Activated CD4-positive, alpha-beta T cell treated with anti-CD3 and anti-CD28 coated beads for 1 hour (primary cell): ENCODE measurements at places on chromosomes 2 and 18.

DNA sequence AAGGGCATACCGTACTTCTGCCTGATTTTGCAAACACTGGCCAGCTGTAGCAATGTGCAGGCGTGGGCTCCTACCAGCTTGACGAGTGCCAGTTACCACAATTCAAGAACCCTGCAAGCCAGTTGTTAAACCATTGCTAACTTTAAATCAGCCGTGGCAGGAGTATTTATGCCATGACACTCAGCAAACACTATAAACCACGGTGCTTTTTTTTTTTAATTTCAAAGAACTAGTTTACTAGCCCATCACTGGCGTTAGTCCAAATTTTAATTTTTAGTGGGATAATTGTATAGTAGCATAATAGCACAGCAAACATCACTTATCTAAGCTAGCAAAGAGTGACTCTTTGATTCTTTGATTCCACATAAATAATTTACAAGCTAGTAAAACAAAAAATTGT is 111.1 kb downstream of the COL4A4 start:
- no peak for DNase-seq

GRCh38 chr2:54704688-54705605 is 18.5 kb upstream of the EML6 start:
- DNase-seq = no peak

- no peak for DNase-seq
Measured at GRCh38 chr2:43270930-43271615, 44.7 kb upstream of the ZFP36L2 start.

DNA sequence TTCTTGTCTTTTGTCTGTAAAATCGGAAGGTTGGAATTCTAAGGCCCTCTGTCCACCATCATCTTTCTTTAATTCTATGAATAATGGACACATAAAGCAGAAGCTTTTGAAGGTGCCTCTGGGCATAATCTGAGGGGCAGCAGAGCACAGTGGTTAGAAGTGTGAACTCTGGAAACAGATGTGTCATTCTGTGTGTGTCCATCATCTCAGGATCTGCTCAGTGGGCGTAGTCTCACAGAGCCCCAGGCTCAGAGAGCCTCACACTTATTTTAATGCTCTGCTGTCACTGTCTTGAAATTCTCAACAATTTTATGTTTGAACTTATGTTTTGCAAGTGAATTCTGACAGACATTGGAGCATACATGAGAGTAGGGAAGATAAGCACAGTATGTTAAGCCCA is 31.0 kb upstream of the CCDC93 start:
- DNase-seq = no peak

- no peak for DNase-seq
Measured at GRCh38 chr2:103396152-103396551, 634.3 kb downstream of the TMEM182 start.

DNA sequence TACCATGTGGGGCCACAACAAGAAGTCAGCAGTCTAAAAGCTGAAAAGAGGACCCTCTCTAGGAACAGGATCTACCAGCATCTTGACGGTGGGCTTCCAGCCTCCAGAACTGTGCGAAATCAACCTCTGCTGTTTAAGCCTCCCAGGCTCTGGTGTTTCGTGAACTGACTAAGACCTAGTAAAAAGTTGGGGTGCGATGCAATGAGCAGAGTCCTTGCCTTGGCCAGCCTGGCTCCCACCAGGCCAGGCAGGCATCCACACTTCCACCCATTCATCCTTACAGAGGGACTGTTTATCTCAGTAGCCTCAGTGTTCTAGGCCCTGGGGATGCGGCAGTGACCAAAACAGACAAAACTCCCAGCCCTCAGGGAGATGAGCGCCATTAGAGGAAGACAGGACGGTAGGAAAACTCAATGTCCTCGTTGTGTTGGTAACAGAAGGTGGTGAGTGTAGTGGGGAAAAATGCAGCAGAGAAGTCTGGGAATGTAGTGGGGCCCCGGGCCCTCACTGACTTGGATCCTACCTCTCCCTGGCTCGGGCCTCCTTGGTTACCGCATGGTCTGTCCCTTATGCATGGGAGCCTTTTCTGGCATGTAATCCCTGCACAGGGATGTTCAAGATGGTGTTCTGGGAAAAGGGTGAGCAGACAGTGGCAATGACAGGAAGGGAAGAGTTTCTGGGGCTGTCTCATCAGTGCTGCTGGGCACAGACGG is 271.8 kb upstream of the HS6ST1 start:
- no peak for DNase-seq

- no peak for DNase-seq
Measured at GRCh38 chr2:85250045-85250444, 77.7 kb downstream of the TGOLN2 start.

DNA sequence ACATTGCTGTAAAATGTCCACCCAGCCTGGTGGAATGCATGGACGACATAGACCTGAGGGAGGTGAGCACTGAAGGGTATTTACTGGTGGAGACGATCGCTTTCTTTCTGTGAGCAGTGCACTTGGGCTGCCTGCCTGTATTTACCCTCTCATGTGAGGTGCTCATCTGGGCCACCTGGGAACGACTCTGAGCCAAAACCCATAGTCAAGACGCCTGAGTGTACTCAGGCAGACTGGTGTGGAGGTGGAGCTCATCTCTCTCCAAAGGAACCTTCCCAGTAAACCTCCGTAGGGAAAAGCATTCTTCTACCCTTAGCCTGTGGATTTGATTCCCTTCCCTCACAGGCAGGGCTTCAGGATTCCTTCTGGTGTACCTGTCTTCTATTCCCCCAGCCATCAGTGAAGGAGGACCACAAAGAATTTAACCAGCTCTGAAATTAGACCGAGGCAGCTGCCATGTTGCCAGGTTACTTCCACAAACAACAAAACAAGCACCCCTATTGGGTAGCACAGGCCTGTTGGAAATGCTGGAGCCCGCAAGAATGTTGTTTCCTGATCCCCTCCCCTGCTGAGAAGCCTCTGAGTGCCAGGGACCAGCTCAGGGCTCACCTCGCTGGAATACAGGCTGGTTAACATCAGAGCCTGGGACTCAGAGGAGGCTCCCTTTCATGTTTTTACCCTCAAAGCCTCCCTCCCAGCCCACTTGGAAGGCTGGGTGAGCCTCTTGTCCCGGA is 47.5 kb upstream of the TXNDC2 start:
- DNase-seq = no peak

GRCh38 chr2:66696886-66697285 is 262.0 kb downstream of the MEIS1 start:
- DNase-seq = no peak

GRCh38 chr18:9946831-9947230 is 33.0 kb downstream of the VAPA start:
- no peak for DNase-seq

DNA sequence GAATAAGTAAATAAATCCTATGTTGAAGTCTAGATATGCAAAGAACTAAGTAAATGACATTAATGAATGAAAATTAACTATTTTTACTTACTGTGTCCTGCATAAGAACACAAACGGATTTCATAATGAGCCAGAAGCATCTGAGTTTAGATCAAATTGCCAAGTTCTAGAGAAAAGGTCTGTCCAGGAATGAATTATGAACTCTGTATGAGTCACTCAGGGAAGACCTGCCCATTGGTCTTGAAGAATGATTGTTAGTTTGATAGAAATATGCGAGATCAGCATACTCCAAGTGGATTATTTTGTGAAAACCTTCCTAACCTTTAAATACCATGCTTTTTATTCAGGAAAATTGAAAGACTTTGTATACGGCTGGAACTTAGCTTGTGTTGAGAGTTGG is 189.5 kb downstream of the DOK6 start:
- DNase-seq = no peak
